Activated CD4-positive, alpha-beta T cell treated with anti-CD3 and anti-CD28 coated beads, Interleukin-10, Interleukin-2, amounts not matched to agents 100 ng/mL and 50 ng/mL, durations not matched to agents 16 hours and 8 hours (primary cell): ENCODE measurements at places on chromosomes 2 and 18.
A peak's percentile ranks its signal among the peaks of the same experiment; 100 is the strongest.

DNA sequence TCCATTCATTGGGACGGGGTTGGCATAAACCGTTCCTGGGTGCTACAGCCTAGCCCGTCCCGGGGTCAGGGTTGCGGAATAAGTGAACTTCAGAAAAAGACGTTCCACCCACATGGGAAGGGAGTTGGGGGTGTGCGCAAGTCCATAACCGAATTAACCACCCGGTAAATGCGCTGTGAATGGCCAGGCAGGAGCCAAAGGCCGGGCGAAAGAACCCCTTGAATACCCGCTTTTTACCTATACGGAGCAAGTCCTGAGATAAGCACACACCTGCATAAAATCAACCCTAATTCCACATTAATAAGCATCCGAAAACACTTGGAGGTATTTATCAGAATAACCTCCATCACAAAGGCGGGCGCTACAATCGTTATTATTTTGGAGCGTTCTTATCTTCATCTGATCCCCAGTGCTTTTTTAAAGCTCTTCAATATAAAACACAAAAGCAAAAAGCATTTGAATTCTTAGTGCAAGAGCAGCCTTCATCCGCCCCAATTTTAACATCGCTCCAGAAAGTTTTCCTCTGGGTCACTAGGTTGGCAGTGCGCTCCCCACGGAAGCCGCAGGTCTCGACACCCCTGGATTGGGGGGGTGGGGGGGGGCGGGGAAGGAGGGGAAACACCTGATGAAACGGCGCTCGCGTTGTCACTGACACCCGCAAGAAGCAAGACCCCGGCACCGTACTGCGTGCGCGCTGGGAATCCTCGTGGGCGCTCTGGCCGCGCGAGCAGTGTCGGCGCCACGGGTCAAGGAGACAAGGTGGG, 1.2 kb downstream of the SATB2 start:
- no peak for DNase-seq

DNA sequence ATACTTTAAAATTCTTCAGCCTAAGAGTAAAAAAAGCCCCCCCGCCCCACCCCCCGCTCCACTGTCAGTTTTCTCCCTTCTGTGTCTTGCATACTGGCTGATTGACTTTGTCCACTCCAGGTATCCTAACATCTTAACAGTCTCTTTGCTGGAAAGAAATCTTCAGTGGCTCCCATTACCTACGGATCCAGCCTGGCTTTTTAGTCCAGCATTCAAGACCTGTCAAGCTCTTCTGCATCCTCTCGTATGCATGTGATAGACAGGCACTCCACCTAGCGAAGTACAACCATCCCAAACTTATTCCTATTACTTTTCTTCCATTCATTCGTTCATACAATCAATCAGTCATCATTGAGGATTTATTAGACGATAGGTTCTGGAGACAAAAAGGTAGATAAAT, 288.1 kb downstream of the MYCN start:
- DNase-seq, result no peak

- peak; percentile 89 for DNase-seq
Measured at GRCh38 chr2:25586726-25587144, 86.6 kb downstream of the DTNB start.

GRCh38 chr2:84942964-84943421, 28.0 kb upstream of the KCMF1 start:
- peak; percentile 44 for DNase-seq
